ENCODE measurements at places on chromosomes 11 and 22.

- no peak for DNase-seq
These were observed 161.3 kb downstream of the MYO18B start for GRCh38 chr22:25903294-25903693.

DNA sequence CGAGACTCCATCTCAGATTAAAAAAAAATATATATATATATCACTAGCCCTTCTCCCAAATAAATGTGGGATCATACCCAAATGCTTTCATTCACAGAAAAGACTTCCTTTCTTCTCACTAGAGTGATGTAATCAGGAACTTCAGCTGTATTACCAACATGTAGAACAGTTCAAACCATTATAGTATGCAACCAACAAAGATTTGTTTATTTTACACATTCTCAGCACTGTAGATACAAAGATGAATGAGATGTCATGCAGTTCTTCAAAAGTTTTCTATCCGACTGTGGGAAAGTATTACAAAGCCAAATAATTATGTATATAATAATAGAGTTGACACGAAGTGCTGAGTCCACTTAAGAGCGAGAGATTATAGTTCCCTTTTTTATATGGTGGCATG is 22.2 kb upstream of the ZNF143 start:
- no peak for DNase-seq

- no peak for DNase-seq
These were observed 35.4 kb downstream of the MOB2 start for GRCh38 chr11:1450949-1451710.

- no peak for DNase-seq
These were observed 94.1 kb downstream of the MTMR3 start for GRCh38 chr22:29977107-29977506.

GRCh38 chr11:96341211-96342013 is 1.6 kb downstream of the MAML2 start:
- DNase-seq: peak; percentile 77
